ENCODE measurements at places on chromosomes 3 and 15.

DNA sequence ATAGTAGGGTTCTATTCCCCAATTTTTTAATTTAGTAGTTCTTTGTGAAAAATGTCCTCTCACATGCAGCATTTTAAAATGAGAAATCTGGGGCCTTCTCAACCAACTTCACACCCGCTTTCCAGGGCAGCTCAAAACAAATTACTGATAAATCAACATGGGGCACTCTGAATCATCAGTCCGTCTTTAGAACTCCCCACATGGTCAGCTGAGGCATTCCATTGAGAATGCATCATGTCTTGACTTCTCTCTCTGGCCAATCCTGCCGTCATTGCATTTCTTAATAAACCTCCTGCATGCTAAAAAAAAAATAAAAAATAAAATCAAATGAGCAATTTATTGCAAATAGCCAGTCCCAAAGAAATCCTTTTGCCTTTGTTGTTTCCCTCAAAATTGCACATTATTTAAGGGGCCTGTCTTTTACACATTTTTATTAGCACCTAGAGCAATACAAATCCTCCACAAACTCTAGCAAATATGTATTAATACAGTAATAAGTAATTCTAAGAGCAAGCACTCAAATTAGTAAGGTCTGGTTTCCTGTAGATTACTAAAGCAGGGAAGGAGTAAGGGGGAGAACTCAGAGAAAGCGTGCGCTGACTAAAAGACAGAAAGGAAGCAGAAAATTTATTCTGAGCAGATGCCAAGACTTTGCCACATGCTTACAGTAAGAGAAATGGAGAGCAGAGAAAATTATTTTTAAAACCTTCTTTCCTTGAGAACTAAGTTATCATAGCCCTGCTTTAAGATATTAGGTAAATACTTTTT lies 175.7 kb downstream of the TNIK start:
- DNase-seq, result no peak

GRCh38 chr15:66178531-66178910 lies 75.0 kb downstream of the MEGF11 start:
- DNase-seq, result no peak

DNA sequence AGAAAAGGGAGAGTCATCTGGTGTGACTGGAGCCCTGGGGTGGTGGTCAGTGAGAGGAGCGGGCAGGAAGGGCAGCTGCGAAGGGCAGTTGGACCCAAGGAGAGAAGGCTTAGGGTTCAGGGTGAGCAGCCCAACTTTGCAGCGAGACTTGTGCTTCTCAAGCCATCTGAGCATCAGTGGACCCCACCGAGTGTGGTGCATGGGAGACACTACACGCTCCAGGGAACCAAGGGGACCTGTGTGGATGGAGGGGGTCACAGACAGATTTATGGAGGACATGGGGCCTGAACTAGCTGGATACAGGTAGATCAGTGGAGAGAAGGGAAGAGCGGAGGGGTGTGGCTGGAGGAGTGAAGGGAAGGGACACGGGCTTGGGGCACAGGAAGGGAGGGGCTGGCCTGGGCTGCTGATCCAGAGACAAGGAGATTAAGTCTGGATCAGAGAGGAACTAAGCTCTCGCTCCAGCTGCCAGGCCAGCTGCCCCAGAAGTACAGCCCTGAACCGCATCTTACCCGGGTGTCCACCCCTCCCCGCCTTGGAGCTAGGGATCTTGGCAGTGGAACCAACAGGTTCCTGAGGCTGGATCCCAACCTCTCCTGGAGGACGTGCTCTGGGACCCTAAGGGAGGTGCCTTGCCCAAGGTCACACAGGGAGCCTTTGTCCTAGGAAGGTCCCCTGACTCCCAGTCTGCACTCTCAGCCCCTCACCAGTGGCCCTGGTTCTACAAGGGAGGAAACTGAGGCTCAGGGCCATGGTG lies 120.5 kb downstream of the CORO2B start:
- DNase-seq, result no peak

DNA sequence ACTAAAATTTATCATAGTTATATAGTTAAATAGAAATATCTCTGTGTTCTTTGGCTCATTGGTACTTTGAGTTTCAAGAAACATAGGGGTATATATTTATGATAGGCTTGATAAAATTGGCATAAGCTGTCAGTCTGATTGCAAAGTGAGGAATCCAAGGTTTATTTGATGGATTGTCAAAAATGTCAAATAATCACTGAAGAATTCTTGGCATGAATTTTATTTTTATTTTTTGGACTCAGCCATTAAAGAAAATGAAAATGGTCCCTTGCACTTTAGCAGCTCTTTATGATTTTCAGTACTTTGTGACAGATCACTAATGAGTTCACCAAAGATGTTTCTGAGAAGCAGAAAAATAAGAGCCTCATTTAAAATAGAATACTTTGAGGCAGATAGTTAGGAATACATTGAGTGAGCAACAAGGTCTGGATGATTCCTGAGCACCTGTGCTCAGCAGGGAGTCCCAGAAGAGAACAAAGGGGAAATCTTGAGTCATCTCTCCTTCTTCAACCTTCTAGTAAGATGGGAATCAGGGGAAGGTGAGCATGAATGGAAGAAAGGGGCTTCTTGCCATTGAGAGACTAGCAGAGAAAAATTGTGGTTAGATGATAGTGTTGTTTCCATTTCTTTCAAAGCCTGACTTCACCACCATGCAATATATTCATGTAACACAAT lies 85.3 kb upstream of the VEPH1 start:
- no peak for DNase-seq

DNA sequence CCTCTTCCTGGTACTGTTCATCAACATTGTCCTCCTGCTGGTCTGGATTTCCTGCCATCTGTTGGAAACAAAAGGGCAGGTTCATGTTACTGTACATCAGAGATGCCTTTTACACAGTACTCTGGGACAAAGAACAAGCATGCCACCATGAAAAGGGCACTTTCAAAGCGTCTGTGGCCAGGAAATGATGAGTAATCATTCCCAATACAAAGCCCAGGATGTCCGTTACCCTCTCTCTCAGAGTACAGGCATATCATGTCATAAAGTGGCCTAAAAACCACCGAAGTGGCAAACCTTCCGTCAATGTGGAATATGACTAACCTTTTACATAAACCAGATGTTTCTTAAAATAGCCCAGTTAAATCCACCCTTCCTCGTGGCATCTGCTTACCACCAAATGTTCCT lies 71.2 kb downstream of the GOLIM4 start:
- no peak for DNase-seq

GRCh38 chr3:63405882-63406281 lies 127.8 kb downstream of the SYNPR start:
- no peak for DNase-seq

DNA sequence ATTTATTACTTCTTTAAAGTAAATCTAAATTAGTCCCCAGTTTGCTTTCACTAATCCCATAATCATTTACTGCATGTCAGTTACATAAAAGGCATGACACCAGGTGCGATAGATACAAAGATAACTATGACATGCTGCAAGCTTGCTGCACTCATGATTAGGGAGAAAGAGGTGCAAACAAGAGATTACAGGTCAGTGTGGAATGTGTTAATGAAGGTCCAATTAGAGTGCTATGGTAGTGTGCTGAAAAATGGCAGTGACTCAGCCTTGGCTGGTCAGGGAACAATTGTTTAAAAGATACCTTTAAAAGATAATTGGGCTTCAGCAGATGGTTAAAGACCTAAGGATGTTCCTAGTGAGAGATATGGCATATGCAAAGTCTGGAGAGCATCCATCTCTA lies 352.6 kb upstream of the TGFBR2 start:
- no peak for DNase-seq

GRCh38 chr3:160569894-160570652 lies 4.7 kb upstream of the KPNA4 start:
- DNase-seq, result no peak

GRCh38 chr3:179460260-179460659 lies 9.0 kb upstream of the GNB4 start:
- no peak for DNase-seq

DNA sequence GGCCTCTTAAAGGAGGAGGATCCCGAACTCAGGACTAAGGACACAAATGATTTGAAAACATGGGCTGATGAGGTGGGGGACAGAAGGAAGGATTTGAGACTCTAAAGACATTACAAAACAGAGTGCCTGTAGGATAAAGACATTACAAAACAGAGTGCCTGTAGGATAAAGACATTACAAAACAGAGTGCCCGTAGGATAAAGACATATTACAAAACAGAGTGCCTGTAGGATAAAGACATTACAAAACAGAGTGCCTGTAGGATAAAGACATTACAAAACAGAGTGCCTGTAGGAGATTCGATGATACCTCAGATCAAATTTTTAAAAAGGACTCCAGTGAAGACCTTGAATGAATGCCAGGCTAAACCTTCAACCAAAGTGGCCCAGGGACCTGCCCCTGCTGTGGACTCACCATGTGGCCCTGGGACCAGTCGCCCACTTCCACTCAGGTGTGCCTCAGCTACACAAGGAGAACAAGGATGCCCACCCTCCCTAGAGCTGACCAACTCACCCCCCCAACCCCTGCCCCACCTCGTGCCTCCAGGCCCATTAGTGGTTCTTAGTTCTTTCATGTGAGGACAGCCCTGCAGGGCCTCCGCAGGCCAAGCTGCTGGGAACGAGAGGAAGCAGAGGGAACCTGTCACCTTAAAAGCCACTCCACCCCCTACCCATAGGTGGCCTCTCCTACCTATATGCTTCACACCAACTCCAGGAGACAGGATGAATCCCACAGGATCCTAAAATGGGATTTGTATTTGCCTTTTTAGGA lies 59.8 kb downstream of the SH3BP5 start:
- no peak for DNase-seq

GRCh38 chr3:179624451-179624850 lies 19.9 kb downstream of the NDUFB5 start:
- DNase-seq, result no peak

DNA sequence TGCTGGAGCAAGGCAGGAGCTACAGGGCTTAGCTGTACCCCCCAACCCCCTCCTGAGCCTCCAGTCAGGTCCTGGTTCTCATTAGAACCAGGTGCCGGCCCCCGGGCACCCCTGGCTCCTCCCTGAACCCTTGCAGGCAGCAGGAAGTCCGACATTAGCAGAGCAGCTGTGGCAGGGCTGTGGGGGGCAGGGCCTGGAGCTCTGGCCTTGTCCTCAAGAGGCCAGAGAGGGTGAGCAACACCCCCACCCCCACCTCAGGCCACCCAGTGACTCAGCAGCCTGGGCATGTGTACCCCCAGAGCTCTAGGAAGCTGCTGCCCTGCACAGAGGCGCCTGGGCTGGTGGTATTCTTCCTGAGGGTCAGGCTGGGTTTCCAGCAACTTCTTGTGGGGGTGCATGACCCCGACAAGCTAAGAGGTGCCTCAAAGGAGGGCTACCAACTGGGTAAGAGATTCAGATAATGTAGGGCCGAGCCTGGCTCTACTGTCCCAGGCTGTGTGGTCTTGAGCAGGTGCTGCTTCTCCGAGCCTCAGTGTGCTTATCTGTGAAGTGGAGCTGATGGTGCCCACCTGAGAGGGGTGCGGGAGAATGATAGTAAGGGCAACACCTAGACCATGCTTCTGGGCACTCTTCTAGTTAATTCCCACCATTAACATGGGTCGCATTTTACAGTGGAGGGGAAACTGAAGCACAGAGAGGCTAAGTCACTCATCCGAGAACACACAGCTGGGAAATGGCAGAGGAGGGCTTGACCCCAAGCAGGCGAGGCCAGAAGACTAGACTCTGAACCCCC lies 16.0 kb downstream of the H1-8 start:
- no peak for DNase-seq

GRCh38 chr3:53269888-53270880 lies 14.4 kb upstream of the TKT start:
- DNase-seq, result peak; percentile 85

DNA sequence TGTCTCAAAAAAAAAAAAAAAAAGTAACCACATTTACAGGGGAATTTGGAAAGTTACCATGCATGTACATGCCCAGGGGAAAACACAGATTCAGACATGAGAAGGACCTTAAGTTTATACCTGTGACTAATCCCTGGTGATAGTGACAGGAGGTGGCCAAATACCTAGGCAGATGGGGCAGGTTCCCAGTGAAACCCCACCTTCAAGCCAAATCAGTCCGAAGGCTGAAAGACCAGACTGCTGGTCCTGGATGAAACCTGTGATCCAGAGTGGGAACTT lies 15.8 kb downstream of the SPCS1 start:
- DNase-seq, result no peak

GRCh38 chr3:120641696-120642246 lies 40.3 kb downstream of the HGD start:
- no peak for DNase-seq

GRCh38 chr3:44885618-44886017 lies 11.2 kb downstream of the TGM4 start:
- DNase-seq, result no peak

DNA sequence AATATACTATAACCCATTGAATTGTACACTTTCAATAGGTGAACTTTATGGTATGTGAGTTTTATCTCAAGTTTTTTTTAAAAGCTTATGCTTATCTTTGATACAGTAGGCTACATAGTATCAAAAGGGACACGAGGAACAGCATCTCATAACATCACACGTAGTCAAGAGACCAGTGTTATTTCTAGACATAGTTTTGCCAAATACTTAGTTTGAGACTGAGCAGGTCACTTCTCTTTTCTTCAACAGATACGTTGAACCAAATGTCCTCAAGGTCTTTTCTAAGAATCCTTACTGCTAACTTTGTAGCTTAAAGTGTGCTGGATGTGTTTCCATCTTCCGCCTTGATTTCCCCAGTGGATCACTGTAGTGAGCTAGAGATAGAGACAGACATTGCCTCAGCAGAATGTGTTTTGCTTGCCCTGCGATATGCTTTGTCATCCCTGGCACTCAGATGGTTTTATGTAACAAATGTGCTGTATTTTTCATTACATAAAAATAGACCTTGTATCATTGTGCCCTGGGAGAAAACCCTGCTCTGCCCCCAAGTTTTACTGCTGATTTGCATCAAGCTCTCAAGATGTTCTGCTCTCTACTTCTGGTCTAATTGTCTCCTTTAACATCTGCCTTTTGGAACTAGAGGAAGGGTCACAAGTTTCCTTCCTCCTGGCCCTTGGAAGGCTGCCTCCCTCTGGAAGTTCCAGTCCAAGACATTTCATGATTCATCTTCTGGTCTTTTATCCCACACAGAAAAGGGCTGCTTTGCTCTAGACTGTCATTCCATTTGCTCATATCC lies 426.4 kb upstream of the RGMA start:
- no peak for DNase-seq

GRCh38 chr15:98905963-98906711 lies 101.5 kb downstream of the PGPEP1L start:
- no peak for DNase-seq

DNA sequence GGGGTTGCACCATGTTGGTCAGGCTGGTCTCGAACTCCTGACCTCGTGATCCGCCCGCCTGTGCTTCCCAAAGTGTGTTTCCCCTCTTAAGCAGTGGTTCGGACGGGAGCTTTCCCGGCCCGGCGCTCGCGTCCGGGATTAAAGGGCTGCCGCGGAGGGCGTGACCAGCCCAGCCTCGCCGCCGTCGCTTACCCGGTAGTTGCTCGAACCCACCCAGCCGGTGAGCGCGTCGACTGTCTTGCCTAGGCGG lies 513 bp downstream of the CLASP2 start:
- no peak for DNase-seq

GRCh38 chr3:55481744-55482495 lies 5.2 kb downstream of the WNT5A start:
- no peak for DNase-seq

GRCh38 chr15:100147828-100148227 lies 193.9 kb downstream of the ADAMTS17 start:
- DNase-seq, result no peak

Measured in GOT3 (cell line).